ENCODE measurements at places on chromosomes 11 and 22.

DNA sequence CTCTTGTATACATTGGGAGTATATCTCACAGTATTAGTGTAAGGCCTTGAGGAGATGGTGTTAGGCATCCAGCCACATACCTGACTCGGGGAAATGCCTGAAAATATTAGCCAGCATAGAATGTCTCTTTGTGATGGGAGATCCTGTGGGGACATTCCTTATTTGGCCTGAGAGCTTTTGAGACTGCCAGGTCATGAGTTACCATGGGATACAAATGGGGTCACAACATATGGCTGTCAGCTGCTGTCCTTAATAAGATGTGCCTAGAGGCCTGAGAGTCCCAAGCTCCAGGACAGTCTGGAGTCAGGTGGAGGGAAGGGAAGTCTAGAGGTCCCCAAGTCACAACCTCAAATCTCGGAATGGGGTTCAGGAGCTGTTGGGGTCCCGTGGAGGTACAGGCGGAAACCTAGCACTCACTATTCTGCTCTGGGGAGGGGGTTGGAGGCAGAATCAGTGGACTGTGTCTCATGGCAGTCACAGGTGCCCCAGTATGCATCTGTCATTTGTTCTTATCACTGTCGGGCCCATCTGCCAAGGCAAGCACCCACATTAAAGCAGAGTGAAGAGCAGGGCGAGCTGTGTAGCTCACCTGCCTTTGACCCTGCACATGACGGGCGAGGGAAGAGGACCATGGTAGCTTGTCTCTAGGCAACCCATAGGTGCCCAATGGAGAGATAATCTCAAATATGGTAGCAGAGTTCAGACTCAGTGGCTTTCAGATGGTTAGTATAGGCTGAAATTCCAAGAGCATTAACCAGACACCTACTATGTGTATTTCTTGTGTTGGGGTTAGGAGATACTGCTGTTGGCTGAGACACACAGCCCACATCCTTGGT is 29.9 kb downstream of the KCNQ1OT1 start:
- DNase-seq = no peak

DNA sequence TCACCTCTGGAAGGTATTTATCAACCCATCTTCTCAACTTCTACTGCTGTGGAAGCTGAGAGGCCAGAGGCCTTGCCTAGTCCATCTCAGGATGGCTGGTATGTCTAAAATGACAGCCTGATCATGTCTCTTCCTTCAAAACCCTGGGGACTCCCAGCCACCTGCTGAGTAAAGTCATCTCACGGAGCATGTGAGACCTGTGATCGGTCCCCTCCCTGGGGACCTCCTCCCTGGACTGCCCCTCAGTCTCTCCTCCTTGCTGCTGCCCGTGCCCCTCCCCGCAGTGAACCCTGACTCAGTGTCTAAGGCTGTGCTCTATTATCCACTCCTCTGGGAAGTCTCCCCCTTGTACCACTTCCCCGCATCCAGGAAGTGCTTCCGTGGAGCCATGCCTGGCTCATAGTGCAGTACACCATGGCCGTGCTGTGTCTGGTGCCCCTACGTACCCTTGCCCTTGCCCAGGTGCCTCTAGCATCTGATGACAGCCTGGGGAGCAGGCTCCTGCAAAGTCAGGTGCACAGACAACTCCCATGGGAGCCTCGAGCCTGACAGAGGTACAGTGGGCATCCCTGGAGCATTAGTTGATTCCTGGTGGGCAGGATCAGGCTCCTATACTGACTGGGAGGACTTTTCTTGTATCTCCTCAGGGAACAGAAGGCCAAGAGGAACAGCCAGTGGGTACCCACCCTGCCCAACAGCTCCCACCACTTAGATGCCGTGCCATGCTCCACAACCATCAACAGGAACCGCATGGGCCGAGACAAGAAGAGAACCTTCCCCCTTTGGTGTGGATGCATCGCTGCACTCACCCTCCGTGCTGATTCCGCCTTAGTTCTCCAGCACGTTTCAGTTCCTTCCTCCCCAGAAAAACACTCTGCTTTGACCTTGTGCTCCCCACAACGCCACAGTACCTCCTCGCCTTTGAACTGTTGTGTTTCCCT is 13.8 kb downstream of the SMARCB1 start:
- DNase-seq = no peak

GRCh38 chr11:406796-407650 is 7.8 kb downstream of the SIGIRR start:
- DNase-seq = peak; percentile 86

DNA sequence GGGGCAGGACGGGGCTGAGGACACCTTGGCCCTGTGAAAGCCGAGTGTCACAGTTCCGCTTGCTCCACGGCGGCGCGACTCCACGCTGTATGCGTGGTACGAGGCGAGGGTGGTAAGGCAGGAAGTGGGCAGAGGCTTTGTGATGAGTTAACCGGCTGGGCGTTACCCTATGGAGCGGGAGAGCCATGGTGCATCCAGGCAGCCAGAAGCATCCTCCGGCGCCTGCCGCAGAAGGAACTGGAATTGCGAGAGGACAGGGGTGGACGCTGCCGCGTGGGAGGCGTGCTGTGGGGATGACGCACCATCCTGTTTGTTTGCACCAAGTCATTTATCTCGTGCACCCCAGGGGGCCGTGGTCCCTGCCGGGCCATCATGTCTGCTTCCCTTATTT is 643.9 kb downstream of the BRD1 start:
- no peak for DNase-seq

DNA sequence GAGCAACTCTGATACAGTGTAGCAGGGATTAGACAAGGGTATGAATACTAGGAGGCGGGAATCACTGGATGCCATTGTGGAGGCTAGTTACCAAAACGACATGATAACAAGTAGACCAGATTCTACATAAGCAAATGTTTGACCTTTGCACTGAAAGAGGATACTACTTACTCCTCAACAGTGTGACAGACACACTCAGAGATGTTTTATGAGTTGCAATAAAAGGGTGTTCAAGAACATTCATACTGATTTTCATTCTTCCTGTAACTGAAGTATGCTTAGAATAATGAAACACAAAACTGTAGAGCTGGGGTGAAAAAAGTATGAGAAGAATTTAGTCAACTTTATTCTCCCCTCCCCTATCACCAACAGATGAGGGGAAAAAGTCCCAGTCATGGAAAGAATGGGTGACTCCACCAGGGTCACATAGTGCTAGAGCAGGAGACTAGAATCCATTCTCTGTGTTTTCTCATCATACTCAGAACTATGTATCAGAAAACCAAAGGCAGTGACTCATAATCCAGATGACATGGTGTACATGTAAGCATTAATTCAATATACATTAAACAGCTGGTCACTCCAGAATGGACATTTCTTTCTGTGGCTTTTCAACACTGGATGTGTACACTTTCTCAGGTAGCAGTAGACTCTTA is 32.8 kb downstream of the ARHGAP20 start:
- no peak for DNase-seq

DNA sequence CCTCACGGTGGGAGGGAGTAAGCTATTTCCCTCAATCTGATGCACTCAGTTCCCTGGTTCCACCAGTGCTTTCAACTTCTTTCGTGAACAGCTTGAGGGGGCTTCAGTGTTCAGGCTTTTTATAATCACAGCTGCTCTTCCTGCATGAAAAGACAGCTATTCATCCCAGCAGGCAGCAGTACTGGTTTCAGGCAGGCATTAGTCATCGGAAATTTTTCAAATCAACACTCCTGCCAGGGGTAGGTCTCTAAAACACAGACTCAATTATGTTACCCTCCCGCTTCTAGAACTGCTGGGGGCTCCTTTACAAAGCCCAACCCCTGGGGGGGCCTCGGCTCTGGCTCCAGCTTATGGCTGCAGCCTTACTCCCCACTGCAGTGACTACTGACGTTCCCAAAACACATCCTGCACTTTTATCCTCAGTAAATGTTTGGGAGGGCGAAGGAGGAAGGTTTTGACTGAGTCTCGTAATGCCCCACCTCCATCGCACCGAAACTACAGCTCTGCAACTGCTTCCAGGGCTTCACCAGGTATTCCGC is 5.8 kb downstream of the POLDIP3 start:
- no peak for DNase-seq

DNA sequence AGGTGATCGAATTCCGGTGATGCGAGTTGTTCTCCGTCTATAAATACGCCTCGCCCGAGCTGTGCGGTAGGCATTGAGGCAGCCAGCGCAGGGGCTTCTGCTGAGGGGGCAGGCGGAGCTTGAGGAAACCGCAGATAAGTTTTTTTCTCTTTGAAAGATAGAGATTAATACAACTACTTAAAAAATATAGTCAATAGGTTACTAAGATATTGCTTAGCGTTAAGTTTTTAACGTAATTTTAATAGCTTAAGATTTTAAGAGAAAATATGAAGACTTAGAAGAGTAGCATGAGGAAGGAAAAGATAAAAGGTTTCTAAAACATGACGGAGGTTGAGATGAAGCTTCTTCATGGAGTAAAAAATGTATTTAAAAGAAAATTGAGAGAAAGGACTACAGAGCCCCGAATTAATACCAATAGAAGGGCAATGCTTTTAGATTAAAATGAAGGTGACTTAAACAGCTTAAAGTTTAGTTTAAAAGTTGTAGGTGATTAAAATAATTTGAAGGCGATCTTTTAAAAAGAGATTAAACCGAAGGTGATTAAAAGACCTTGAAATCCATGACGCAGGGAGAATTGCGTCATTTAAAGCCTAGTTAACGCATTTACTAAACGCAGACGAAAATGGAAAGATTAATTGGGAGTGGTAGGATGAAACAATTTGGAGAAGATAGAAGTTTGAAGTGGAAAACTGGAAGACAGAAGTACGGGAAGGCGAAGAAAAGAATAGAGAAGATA is at the start of gene MALAT1:
Gene MALAT1 (plus strand): TSS at position 69 of the 736 bp plus-strand sequence.
- DNase-seq = peak; percentile 95

GRCh38 chr11:76614471-76615179 is 55.9 kb downstream of the LRRC32 start:
- no peak for DNase-seq

DNA sequence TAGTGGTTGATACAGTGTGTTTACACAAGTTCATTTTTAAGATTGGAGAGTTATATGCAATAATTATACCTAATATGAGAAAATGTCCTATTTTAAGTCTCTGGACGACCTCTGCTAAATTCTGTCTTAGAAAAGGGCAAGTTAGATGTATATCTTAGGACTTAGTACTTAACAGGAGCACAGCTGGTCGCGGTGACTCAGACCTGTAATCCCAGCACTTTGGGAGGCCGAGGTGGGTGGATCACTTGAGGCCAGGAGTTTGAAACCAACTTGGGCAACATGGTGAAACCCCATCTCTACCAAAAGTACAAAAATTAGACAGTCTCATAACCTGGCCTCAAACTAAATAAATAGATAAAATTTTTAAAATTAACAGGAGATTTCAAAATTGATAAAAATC is 27.2 kb downstream of the BSX start:
- DNase-seq = no peak

DNA sequence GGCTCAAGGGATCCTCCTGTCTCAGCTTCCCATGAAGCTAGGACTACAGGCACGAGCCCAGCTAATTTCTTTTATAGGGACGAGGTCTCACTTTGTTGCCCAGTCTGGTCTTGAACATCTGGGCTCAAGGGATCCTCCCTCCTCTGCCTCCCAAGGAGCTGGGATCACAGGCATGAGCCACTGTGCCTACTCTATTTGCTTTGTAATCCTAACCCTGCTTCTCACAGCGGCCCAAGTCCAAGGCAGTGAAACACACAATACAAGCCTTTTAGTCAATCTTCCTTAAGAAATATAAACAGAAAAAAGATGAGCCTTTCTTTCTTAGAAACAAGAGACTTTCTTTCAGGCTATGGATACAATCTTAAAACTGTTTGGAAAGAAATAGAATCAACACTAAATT is 115.2 kb upstream of the SORL1-AS1 start:
- DNase-seq = no peak

DNA sequence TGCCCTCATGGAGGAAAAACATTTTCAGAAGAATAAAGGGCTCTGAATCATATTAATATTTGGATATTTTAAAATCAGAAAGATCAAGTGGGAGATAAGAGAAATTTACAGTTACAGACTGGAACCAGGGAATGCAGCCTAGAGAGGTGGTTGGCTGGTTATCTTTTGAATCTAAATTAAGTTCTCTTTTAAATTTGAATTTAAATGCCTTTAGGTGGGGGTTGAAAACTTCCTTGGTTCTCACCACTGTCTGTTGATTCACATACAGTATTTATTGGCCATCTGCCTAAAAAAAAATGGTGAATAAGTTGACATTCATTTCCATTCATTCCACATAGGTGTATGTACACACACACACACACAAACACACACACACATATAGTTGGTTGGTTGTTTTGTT is 35.7 kb upstream of the PTPRJ start:
- no peak for DNase-seq
